Panc1 (cell line): ENCODE measurements at places on chromosomes 16 and 17.

GRCh38 chr16:74184839-74185238 lies 111.8 kb upstream of the PSMD7 start:
- DNase-seq, result no peak

GRCh38 chr16:4313563-4314531 lies 2.0 kb upstream of the GLIS2 start:
- DNase-seq, result no peak

GRCh38 chr16:90007015-90007414 lies 12.2 kb downstream of the DBNDD1 start:
- DNase-seq, result no peak

DNA sequence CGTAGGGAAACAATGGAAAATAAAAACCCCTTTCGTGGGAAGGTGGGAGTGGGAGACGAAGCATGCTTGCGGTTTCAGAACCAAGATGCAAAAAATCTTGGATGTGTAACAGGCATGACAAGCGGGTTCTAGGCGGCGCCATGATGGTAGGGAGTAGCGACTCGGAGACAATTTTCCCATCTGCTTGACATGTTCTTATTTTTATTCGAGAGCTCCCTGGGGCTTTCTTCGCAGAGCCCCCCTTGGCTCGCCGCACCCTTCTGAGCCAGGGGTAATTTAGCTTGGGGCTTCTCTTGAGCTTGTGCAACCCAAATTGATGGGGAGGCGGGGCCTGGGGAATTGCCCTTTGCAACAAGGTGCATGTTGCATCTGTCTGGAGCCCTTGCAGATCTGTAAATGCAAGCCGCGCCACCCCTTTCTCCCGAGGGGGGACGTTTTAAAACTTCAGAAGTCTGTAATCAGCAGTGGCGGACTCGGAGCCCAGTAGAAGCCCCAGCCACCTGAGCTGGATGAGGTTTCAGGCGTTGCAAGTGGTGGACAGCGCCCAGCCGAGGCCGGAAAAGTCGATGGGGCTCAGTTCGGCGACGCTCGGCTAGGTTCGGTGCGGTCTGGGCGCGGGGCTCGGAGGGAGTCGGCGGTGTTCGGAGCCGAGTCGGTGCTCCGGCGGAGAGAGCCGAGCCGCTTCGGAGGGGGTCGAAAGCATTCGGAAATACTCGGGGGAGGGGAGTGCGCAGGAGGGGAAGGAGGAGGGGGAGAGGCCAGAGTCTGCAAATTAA lies 2.9 kb downstream of the GNAO1 start:
- DNase-seq, result no peak

DNA sequence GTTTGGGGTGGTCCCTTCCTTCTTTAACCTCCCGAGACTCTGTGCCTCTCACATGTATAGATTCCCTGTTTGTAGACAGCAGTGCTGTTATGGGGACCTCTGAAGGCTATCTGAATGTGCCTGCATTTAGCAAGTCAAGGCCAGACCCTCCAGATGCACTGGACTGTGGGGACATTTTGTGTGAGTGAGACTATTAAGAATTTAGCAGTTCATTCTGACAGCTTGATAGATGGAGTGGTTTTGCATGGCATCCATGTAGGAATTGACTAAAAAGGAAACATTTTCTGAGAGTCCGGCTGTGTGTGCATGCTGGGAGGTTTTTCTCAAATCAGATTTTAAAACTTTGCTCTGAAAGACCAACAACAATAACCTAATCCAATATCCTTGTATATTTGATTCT lies 226.3 kb downstream of the MSI2 start:
- DNase-seq, result no peak
